ENCODE measurements at places on chromosomes 3 and 15. TPM values are rescaled to one million over a fixed set of nuclear protein-coding genes. Genes with fewer than 3 reads are reported as not detected.

DNA sequence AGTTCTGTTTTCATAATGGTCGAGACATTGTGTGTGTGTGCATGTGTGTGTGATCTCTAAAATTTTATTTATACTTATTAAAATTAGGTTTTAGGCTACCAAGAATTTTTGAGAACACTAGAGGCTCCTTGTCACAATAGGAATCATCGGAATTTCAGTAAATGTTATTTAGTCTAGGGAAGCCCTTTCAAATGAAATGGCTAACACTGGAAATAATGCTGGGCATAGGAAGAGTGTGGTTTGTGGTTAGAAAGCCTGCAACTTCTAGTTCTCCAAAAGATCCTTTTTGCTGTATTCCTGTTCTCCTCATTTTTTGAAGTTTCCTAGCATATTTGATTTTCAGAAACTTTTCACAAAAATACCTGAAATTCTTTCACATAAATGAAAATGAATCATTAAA, 92.5 kb upstream of the MBNL1 start:
- H3K27ac ChIP-seq: no peak overlapping the region
- H3K27me3 ChIP-seq: no peaks in the 10 kb centered on the region
- H3K4me1 ChIP-seq: no peaks in the 10 kb centered on the region
- DNase-seq: no peak
- H3K36me3 ChIP-seq: no peaks in the 10 kb centered on the region
- no peak overlapping the region for H3K4me3 ChIP-seq

- H3K27ac ChIP-seq: no peak overlapping the region
- peaks cover 13% of the 10 kb centered on the region for H3K36me3 ChIP-seq
- peaks cover 46% of the 10 kb centered on the region for H3K4me1 ChIP-seq
- no peaks in the 10 kb centered on the region for H3K27me3 ChIP-seq
- H3K4me3 ChIP-seq: no peak overlapping the region
Observed at GRCh38 chr3:183265834-183266417, 12.9 kb downstream of the B3GNT5 start.

- no peak overlapping the region for H3K27ac ChIP-seq
- peak; percentile 43 for DNase-seq
- no peaks in the 10 kb centered on the region for H3K36me3 ChIP-seq
Observed at GRCh38 chr15:70014860-70015490, 82.7 kb downstream of the TLE3 start.

DNA sequence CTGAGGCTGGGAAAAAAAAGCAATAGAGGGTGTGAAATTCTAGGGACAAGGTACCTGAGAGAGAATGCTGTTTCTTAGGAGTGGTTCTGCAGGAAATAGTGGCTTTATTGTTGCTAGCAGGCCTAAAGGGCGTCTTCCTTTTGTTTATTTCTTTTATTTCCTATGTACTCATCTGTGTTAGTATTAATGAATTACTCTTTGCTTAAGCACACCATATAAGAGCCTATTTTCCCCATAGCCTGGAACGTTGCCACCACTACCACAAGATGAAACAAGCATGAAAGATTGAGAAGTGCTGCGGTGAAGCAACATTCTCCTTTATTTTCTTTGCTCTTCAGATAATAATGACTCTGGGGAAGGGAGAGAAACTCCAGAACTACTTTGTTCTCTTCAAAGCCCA, 21.3 kb upstream of the GOLIM4 start:
- peak overlapping the region; percentile 51 for H3K27ac ChIP-seq
- H3K27me3 ChIP-seq: no peaks in the 10 kb centered on the region
- no peak for DNase-seq

DNA sequence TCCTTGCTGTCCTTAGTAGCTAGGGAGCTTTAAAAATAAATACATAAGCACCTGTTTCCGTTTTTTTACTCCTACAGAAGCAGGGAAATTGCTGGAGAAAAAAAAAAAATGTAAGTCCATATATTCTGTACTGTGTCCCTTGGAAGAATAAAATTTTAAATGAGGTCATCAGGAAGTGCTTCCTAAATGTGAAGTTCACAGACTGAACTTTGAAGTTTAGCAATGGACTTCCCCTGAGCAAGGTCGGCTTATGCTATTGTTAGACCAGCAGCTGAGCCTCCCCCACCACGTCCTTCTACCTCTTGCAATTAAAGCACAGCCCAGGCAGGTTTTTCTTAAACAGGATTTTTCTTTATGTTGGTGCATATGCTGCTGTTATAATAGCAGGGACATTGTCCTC, 26.3 kb downstream of the LIPC start:
- peaks cover 26% of the 10 kb centered on the region for H3K4me1 ChIP-seq
- H3K4me3 ChIP-seq: no peak overlapping the region
- peak overlapping the region; percentile 57 for H3K27ac ChIP-seq
- H3K36me3 ChIP-seq: no peaks in the 10 kb centered on the region
- H3K27me3 ChIP-seq: no peaks in the 10 kb centered on the region
- no peak for DNase-seq

- no peaks in the 10 kb centered on the region for H3K4me1 ChIP-seq
- H3K27ac ChIP-seq: no peak overlapping the region
- no peaks in the 10 kb centered on the region for H3K27me3 ChIP-seq
- no peak overlapping the region for H3K4me3 ChIP-seq
Observed at GRCh38 chr3:116039651-116039985, 405.7 kb downstream of the LSAMP start.

- H3K4me1 ChIP-seq: no peaks in the 10 kb centered on the region
- no peak overlapping the region for H3K4me3 ChIP-seq
- H3K27me3 ChIP-seq: no peaks in the 10 kb centered on the region
- H3K27ac ChIP-seq: no peak overlapping the region
- no peaks in the 10 kb centered on the region for H3K36me3 ChIP-seq
Observed at GRCh38 chr15:95227235-95227634, 995.9 kb downstream of the MCTP2 start.

DNA sequence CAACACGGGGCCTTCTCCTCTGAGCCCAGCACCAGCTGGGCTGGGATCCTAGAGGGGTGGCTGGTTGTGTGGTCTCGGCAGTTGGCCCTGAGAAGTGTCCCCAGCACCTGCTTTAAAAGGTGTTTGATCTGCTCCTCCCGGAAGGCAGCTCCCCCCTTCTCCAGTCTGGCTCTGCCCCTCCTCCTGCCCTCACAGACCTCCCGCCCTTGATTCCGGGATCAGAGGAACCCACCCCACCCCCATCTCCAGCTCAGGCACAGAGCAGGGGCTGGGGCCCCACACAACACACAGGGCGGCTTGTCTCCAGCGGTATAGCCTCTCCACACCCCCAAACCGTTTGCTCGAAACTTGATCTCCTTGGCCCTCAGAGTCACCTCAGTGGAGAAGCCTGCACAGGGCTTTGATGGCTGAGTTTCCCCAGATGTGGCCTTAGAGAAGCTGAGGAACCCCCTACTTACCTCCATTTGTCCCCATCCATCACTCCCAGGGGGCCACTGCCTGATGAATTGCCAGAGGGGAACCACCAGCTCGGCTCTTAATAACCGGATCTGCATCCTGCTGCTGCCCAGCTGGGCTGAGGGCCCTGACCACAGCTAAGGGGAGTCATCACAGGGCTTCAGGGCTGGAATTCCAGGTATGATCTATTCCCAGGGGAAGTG, 6.4 kb upstream of the STRA6 start:
- peaks cover under 1% of the 10 kb centered on the region for H3K27me3 ChIP-seq
- no peak for DNase-seq
- no peaks in the 10 kb centered on the region for H3K4me1 ChIP-seq
- H3K27ac ChIP-seq: no peak overlapping the region
- H3K36me3 ChIP-seq: no peaks in the 10 kb centered on the region

DNA sequence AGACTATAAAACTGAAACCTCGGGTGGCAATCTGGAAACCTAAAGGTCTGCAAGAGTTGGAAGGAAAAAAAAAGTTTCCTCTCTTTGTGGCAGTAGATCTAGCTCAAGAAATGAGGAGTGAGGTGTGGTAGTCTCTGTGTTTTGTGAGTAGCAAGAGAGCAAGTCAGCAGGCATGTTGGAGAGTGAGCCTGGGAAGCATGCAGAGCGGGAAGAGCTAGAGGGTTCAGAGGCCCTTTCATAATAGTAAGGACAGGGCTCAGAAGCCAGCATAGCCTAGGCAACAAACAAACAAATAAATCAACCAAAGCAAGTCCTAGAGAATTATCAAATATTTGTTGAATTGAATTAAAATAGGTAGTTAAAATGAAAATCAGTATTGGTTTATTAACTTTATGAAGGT, 189.7 kb upstream of the CBLB start:
- DNase-seq: no peak
- no peaks in the 10 kb centered on the region for H3K27me3 ChIP-seq
- H3K27ac ChIP-seq: no peak overlapping the region
- H3K36me3 ChIP-seq: no peaks in the 10 kb centered on the region
- no peaks in the 10 kb centered on the region for H3K4me1 ChIP-seq
- H3K4me3 ChIP-seq: no peak overlapping the region

DNA sequence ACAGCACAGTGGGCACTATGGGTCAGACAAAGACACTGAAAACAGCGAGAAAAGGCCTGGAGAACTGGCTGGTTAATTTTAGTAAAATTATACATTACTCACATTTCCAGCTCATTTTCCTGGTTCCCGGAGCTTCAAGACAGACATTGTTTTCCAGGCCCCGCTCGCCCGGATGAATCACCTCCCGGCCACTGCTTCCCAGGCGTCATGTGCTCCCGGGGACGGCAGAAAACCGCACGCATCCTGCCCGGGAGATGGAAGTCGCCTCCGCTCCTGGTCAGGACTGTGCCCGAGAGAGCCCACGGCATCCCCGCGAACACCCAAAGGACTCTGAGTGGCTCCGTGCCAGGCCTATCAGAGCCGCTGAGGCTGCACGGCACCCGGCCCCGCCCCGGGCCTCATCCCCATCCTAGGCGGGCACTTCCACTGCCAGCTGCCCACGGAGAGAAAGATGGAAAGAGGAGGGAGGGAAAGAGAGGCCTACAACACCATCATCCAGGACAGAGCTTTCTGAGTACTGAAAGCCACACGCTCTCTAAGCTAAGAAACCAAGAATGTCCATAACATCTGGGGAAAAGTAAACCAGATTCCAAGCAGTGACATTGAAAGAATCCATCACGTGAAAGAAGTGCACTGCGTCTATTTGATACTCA, 75.1 kb downstream of the VGLL4 start:
- H3K27ac ChIP-seq: peak overlapping the region; percentile 73
- no peaks in the 10 kb centered on the region for H3K27me3 ChIP-seq

DNA sequence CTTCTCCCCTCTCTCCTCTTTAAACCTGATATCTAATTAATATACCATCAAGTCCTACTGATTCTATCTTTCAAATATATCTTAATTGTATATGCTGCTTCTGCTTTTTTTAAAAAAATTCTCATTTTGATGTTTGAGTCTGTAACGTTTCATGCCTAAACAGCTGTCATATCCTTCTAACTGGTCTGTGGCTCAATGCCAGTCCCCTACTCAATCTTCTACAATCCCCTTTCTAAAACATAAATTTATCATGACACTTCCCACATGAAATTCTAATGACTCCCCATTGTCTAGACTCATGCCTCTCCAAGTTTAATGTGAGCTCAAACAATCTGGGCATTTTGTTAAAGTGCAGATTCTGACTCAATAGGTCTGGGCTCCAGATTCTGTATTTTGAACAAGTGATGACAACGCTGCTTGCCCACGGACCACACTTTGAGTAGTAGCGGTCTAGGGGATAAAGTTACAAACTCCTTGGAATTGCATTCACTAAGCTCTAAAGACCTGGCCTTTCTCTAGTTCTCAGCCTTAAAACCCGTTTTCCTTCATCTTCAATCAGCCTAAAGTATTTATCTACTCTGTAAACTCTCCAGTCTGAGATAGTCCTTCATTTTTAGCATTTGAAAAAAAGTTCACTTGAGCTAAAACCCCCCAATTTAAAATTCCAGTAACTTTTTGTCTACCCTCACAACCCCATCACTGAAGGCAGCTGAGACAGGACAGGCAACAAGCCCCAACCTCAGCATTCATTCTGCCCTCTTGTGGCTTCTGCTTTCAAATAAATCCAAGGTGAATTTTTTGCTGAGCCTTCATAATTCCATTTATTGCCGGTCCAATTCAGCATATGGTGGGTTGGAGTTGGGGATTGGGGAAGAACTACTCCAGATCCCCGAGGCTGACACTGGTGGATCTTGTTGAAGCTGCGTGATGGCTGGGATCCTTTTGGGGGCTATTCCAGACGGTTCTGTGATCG, 88.1 kb upstream of the THRB start:
- no peaks in the 10 kb centered on the region for H3K4me1 ChIP-seq
- no peak overlapping the region for H3K27ac ChIP-seq
- H3K27me3 ChIP-seq: no peaks in the 10 kb centered on the region

DNA sequence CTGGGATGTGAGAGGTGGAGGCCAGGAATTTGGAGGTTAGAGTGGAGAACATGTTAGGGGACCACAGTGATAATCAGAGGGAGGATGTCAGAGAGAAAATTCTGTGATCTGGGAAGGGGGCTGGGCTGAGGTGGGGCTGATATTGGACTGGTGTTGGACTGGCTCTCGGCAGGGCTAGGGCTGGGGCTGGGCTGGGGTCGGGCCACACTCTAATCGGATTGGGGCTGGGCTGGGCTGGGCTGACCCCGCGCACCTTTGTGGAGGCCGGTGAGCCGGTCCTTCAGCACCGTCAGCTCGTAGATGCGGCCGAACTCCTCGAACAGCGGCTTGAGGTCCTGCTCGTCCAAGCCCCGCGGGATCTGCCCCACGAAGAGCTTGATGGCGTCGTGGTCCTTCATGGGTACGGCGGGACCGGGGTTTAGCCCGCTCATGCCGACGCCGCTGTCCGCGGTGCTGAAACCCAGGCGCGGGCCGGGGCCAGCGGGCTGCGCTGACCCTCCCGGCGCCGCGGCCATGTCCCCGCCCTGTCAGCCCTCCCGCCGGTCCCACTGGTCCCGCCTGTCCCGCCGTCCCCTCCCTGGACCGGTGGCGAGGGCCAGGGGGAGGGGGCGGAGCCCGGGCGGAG, 485 bp downstream of the CELF6 start:
- H3K36me3 ChIP-seq: no peaks in the 10 kb centered on the region
- DNase-seq: peak; percentile 84
- H3K4me1 ChIP-seq: peaks cover 12% of the 10 kb centered on the region
- no peak overlapping the region for H3K27ac ChIP-seq
- H3K27me3 ChIP-seq: no peaks in the 10 kb centered on the region

- H3K27ac ChIP-seq: peak overlapping the region; percentile 99
- peaks cover 23% of the 10 kb centered on the region for H3K36me3 ChIP-seq
- peaks cover 45% of the 10 kb centered on the region for H3K4me1 ChIP-seq
- no peaks in the 10 kb centered on the region for H3K27me3 ChIP-seq
- no peak for DNase-seq
- no peak overlapping the region for H3K4me3 ChIP-seq
Observed at GRCh38 chr3:141399200-141399599, 30.9 kb downstream of the ZBTB38 start.

- H3K27ac ChIP-seq: no peak overlapping the region
- no peak overlapping the region for H3K4me3 ChIP-seq
- H3K36me3 ChIP-seq: no peaks in the 10 kb centered on the region
- no peaks in the 10 kb centered on the region for H3K4me1 ChIP-seq
Observed at GRCh38 chr15:96585484-96586386, 255.2 kb downstream of the NR2F2 start.

Gene CPLX3
- not detected for total RNA-seq

Gene A4GNT
- total RNA-seq: 0.41 TPM

Gene PLA2G4D
- not detected for total RNA-seq

All from lower lobe of right lung (tissue), 2 donors.